ENCODE measurements at places on chromosomes 3 and 15.

DNA sequence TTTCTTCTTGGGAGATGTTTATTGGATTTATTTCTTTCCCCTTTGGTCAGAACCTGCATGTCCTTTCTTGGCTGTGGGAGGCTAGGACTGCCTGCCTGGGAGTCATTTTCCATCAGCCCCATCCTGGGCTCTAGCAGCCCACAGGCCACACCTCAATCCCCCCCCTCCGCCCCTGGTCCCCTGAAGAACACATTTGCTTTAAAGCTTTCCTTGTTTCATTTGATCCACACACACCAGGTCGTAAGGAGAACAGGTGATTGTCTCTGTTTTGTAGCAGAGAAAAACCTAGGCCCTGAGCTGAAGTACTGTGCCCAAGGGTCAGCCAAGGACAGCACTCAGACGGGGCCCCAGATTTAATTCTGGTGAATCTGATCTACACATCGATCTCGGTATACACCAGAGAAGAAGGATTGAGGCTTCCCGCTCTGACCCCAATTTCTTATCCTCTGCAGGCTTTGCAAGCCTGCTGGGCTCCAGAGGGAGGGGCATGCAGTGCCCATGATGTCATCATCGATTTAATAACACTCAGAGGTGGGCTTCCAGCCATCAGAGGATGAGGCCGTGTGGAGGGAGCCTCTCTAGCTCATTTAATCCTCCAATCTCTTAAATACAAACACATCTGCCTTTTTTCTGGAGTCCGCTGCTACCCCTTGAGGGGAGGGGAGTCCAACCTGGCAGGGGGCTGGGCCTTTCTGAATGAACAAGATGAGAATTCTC is 1.7 kb upstream of the CLN6 start:
- DNase-seq = no peak

DNA sequence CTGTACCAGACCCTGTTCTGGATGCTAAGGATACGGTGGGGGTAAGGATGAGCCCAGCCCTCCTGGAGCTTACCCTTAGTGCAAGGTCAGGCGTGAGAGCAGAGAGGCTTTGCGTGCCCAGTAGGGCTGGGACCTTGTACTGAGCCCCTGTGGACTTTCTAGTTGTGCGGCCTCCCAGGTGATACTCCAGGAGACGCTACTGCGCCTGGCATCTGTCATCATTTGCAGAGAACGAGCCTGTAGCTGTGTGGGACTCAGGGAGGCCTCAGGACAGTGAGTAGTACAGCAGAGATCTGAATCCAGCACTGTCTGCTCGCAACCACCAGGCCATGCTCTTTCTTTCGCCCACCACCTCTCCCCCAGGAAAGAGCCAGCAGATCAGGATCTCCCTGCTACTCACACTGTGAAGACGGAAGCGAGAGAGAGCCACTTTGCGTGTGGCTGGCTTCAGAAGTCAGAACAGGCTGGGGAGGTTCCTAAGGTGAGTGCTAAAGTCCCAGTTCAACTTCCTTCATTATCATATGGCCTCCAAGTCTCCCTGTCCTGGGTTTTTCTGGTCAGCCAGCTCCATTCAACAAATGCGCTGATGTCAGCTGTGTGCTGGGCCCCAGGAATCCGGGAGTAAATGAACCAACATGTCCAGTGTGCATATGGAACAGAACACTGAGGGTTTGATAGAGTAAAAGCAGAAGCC is 38.2 kb upstream of the ITGA11 start:
- no peak for DNase-seq

DNA sequence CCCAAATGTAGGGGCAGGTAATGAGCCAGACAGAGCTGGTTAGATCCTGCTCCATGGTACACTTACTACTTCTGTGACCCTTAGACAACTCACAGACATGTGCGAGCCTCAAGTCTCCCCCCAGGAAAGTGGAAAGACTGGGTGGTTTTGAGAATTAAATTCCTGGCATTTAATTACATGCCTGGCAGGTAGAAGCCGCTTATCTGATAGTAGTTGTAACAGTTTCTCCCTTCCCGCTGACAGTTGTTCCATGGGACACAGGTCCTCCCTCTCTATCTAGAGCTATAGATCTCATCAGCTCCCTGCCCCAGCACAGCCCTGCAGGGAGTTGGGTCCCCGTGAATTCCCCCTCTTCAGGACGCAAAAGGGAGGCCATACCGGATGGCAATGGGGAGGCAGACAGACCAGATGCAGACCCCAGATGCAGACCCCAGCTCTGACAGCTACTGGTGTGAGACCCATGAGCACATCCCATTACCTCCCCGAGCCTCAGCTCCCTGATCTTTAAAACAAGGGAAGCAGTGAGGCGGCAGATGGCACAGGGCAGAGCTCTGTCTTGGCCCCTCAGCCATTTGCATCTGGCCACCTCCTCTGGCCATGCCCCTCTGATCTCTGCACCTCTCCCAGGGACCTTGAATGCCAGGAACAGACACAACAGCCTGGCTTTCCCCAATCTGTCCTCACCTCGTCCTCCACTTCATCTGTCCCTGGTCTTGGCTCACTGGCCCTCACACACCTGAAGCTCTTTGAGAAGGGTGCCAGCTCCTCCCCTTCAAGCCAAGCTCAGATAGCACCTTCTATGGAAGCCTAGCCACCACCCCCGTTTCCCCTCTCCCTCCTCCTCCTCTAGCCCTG is 34.1 kb upstream of the NR2C2 start:
- no peak for DNase-seq

DNA sequence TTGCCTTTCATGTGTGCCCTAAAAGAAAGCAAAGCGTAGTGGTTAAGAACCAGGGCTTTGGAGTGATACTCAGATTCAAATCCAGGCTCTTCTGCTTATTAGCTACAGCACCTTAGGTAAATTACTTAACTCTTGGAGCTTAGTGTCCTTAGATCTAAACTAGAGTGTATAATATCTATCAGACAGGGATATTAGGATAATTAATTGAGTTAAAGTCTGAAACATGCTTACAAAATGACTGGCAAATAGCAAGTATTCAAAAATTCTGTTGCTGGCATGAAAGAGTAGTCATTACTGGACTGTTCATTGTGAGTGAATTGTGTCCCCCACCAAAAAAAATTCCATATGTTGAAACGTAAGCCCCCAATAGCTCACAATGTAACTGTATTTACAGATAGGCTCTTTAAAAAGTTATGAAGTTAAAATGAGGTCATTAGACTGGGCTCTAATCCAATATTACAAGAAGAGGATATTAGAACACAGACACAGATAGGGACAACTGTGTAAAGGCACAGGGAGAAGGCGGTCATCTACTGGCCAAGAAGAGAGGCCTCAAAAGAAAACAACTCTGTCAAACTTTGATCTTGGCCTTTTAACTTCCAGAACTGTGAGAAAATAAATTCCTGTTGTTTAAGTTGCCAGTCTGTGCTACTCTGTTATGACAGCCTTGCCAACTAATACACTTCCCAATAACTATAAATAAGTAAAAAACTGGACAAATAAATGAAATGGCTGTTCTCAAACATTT is 60.4 kb upstream of the LRRC3B start:
- DNase-seq = no peak

GRCh38 chr15:25910832-25911231 is 47.7 kb upstream of the ATP10A start:
- DNase-seq = no peak

GRCh38 chr15:53397041-53397616 is 362.3 kb downstream of the WDR72 start:
- no peak for DNase-seq

Data from mucosa of gallbladder (tissue), 1 donor.